CD4-positive, alpha-beta memory T cell (primary cell): ENCODE measurements at places on chromosomes 7 and 10.

- DNase-seq: no peak
- peaks cover 7% of the 10 kb centered on the region for H3K4me1 ChIP-seq
- no peak overlapping the region for H3K27ac ChIP-seq
- no peak overlapping the region for H3K4me3 ChIP-seq
These were observed 28.4 kb downstream of the CYTH3 start for GRCh38 chr7:6244021-6244420.

GRCh38 chr10:101092881-101093354, 31.1 kb downstream of the KAZALD1 start:
- H3K36me3 ChIP-seq: no peaks in the 10 kb centered on the region
- H3K4me3 ChIP-seq: no peak overlapping the region
- H3K4me1 ChIP-seq: no peaks in the 10 kb centered on the region
- no peak for DNase-seq

GRCh38 chr7:17038160-17038782, 156.5 kb upstream of the AGR3 start:
- no peak overlapping the region for H3K4me3 ChIP-seq
- no peaks in the 10 kb centered on the region for H3K36me3 ChIP-seq
- peaks cover 15% of the 10 kb centered on the region for H3K4me1 ChIP-seq
- no peak for DNase-seq

- H3K27ac ChIP-seq: no peak overlapping the region
- H3K4me3 ChIP-seq: no peak overlapping the region
- H3K27me3 ChIP-seq: no peaks in the 10 kb centered on the region
- H3K36me3 ChIP-seq: no peaks in the 10 kb centered on the region
These were observed 49.5 kb downstream of the PIK3AP1 start for GRCh38 chr10:96670786-96671185.

- H3K36me3 ChIP-seq: no peaks in the 10 kb centered on the region
- peak overlapping the region; percentile 96 for H3K4me3 ChIP-seq
- peaks cover 26% of the 10 kb centered on the region for H3K4me1 ChIP-seq
- peak overlapping the region; percentile 84 for H3K27ac ChIP-seq
These were observed 552 bp downstream of the IL15RA start for GRCh38 chr10:5976512-5977470.
